Activated T-cell treated with anti-CD3 and anti-CD28 coated beads for 24 hours (primary cell): ENCODE measurements at places on chromosomes 6 and 20.

GRCh38 chr6:37110500-37111461, 59.2 kb upstream of the PIM1 start:
- DNase-seq = no peak

- DNase-seq = no peak
Measured at GRCh38 chr6:43285832-43286231, 12.2 kb upstream of the SLC22A7 start.

- no peak for DNase-seq
Measured at GRCh38 chr6:34696189-34696738, 303 bp downstream of the ILRUN start.

DNA sequence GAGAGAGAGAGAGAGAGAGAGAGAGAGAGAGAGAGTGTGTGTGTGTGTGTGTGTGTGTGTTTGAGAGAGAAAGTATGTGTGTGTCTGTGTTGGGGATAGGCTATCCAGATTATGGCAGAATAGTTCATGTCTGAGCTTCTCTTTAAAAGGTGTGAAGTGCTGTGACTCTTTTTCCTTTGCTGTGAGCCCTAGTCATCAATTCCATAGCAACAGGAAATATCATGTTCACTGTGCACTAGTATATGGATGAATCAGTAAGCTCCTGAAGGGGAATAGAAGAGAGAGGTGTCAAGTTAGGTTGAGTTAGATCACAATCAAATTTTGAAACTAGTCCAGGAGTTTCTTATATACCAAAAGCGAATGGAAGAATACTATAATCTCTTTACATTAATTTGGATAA, 318.7 kb downstream of the RFPL4B start:
- DNase-seq = no peak

- no peak for DNase-seq
Measured at GRCh38 chr20:40488401-40488800, 200.6 kb downstream of the MAFB start.

DNA sequence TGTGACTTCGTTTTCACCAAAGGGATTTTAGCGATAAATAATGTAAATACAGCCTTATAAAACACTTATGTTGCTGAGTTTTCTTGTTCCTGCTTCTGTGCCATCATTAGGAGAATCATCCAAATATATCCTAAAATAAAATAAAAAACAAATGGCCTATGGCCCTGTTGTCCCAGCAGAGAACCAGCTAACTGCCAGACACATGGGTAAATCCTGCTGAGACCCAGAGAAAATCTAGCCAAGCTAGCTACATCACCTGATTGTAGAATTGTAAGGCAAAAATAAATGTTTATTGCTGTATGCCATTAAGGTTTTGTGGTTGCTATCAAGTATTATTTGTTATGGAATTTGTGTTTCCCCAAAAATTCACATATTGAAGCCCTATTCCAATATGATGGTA, 631.2 kb upstream of the SYNCRIP start:
- DNase-seq = no peak
